Upper lobe of right lung (tissue), 1 donor: ENCODE measurements at places on chromosomes 6 and 20. TPM values are rescaled to one million over a fixed set of nuclear protein-coding genes. Genes with fewer than 3 reads are reported as not detected.
A peak's percentile ranks its signal among the peaks of the same experiment; 100 is the strongest.

Gene BLCAP
- 74.8 TPM for total RNA-seq

DNA sequence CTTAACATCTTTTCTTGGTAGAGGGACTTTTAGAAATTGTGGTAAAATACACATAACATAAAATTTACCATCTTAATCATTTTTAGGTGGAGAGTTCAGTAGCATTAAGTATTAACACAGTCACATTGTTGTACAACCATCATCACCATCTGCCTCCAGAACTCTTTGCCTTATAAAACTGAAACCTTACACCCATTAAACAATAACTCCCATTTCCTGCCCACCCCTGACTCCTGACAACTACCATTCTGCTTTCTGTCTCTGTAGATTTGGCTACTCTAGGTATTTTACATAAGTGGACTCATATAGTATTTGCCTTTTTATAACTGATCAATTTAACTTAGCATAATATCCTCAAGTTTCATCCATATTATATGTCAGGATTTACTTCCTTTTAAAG, 88.7 kb downstream of the ZHX3 start:
- no peaks in the 10 kb centered on the region for H3K36me3 ChIP-seq
- DNase-seq, result no peak
- H3K27ac ChIP-seq, result no peak overlapping the region
- H3K27me3 ChIP-seq, result no peaks in the 10 kb centered on the region
- no peak overlapping the region for H3K4me3 ChIP-seq

GRCh38 chr20:38776363-38776762, 28.1 kb downstream of the ACTR5 start:
- DNase-seq, result no peak
- H3K27me3 ChIP-seq, result no peaks in the 10 kb centered on the region
- no peak overlapping the region for H3K27ac ChIP-seq
- H3K36me3 ChIP-seq, result peaks cover 42% of the 10 kb centered on the region
- H3K4me1 ChIP-seq, result no peaks in the 10 kb centered on the region

- peaks cover 21% of the 10 kb centered on the region for H3K4me1 ChIP-seq
- no peak for DNase-seq
- H3K27ac ChIP-seq, result no peak overlapping the region
- no peaks in the 10 kb centered on the region for H3K27me3 ChIP-seq
Observed at GRCh38 chr6:42020967-42021366, 29.4 kb upstream of the TAF8 start.

- H3K27me3 ChIP-seq, result no peaks in the 10 kb centered on the region
- DNase-seq, result no peak
- H3K4me1 ChIP-seq, result no peaks in the 10 kb centered on the region
- no peak overlapping the region for H3K4me3 ChIP-seq
- H3K36me3 ChIP-seq, result no peaks in the 10 kb centered on the region
- H3K27ac ChIP-seq, result no peak overlapping the region
Observed at GRCh38 chr6:144895313-144896278, 610.5 kb downstream of the UTRN start.

GRCh38 chr6:116842459-116842858, 13.6 kb upstream of the GPRC6A start:
- H3K4me1 ChIP-seq, result no peaks in the 10 kb centered on the region
- no peaks in the 10 kb centered on the region for H3K27me3 ChIP-seq
- H3K36me3 ChIP-seq, result no peaks in the 10 kb centered on the region
- no peak overlapping the region for H3K4me3 ChIP-seq

DNA sequence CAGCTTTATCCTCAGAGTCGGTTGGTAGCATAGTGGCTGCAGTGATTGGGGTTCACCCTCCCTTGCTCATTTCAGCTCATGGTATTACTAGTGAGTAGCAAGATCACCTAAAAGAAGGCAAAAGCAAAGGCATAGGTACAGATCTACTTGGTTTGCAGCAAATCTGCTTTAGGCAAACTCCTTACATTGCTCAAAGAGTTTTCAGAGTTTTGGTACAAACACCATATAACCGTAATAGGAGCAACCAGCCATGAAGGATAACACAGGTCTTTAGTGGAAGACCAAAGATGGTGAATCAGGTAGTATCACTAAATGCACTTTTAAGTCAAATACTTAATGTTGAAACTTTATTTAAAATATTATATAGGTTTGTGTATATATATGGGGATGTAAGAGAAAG, 172.9 kb downstream of the ARID1B start:
- H3K4me3 ChIP-seq, result no peak overlapping the region
- no peaks in the 10 kb centered on the region for H3K36me3 ChIP-seq
- peaks cover 17% of the 10 kb centered on the region for H3K4me1 ChIP-seq
- DNase-seq, result no peak
- H3K27ac ChIP-seq, result no peak overlapping the region

- no peaks in the 10 kb centered on the region for H3K27me3 ChIP-seq
- H3K36me3 ChIP-seq, result no peaks in the 10 kb centered on the region
- DNase-seq, result no peak
- H3K27ac ChIP-seq, result no peak overlapping the region
- no peaks in the 10 kb centered on the region for H3K4me1 ChIP-seq
Observed at GRCh38 chr6:168938546-168938945, 315.1 kb downstream of the THBS2 start.

Gene THBS2
- 23.7 TPM for total RNA-seq

Gene ZFP57
- not detected for total RNA-seq

DNA sequence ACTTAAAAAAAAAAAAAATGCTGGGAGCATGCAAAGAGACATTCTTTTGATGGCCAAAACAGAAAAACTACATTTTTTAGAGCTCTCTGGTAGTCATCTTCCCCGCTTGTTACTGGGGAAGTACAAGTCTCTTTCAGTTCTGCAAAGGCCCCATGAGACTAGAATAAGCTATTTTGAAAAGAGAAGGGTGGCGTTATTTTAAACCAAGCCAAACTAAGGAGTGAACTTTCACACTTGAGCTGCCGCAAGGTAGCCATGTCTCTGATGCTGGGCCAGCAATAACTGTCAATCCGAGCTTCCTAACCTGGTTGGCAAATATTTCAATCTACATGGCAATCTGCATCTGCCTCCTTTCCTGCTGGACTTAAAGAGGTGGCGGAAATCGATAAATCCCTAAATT, 96.7 kb downstream of the L3MBTL3 start:
- no peaks in the 10 kb centered on the region for H3K4me1 ChIP-seq
- no peaks in the 10 kb centered on the region for H3K27me3 ChIP-seq
- H3K36me3 ChIP-seq, result no peaks in the 10 kb centered on the region
- no peak overlapping the region for H3K27ac ChIP-seq

Gene IRF4
- 3.7 TPM for total RNA-seq

Gene PROKR2
- not detected for total RNA-seq

Gene CPNE5
- total RNA-seq, result 2.3 TPM

GRCh38 chr6:148932731-148933130, 185.9 kb downstream of the UST start:
- H3K36me3 ChIP-seq, result no peaks in the 10 kb centered on the region
- H3K4me3 ChIP-seq, result no peak overlapping the region
- H3K4me1 ChIP-seq, result peaks cover 7% of the 10 kb centered on the region
- no peak for DNase-seq

Gene OXT
- not detected for total RNA-seq

DNA sequence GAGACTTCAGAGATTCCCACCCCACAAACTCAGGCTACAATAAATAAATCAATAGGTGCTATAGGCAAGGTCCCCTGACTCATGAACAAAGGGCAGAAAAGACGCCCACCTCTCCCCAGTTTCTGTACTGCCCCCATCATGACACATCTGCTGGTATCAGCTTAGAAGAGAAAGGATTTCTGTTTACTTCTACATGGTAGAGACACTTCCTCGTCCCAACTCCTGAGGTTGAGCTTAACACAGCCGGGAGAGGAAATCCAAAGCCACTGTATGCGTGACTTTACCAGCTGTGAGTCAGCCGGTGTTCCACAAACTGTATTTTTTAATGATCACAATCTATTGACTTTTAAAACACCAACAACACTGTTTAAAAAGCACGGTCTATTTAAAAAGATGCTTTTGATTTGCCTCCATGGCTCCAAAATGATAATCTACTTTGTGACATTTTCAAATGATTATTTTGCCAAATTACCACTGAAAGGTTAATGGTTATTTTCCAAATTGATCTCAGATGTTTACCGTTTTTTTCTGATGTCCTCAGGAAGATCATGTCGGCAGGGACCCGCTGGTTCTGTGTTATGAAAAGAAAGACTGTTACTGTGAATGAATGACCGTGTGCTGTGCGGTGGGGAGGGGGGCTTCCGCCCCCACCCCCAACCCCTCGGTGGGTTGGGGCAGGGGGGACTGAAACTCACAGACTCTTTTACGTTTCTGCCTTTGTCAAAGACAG, 72.5 kb downstream of the ATP9A start:
- no peak for DNase-seq
- no peak overlapping the region for H3K27ac ChIP-seq
- no peaks in the 10 kb centered on the region for H3K36me3 ChIP-seq

DNA sequence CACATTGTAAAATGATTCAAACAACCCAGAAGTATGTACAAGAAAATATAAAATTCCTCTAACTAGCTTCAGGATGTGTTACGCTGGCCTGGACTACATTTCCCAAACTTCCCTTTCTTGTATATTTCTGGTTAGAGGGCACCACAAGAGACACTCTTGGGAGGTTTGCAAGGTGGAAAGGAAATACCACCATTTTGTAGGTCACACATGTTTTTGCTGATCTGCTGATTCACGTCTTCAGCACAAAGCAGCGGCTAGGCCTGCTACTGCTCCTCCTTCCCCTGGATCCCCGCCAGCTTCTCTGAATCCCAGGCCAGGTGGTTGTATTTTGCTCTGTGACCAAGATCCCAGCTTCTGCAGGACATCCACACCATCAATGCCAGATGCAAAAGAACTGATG, 104.2 kb downstream of the AGPAT4 start:
- no peaks in the 10 kb centered on the region for H3K27me3 ChIP-seq
- H3K27ac ChIP-seq, result no peak overlapping the region
- no peak for DNase-seq
- no peak overlapping the region for H3K4me3 ChIP-seq

DNA sequence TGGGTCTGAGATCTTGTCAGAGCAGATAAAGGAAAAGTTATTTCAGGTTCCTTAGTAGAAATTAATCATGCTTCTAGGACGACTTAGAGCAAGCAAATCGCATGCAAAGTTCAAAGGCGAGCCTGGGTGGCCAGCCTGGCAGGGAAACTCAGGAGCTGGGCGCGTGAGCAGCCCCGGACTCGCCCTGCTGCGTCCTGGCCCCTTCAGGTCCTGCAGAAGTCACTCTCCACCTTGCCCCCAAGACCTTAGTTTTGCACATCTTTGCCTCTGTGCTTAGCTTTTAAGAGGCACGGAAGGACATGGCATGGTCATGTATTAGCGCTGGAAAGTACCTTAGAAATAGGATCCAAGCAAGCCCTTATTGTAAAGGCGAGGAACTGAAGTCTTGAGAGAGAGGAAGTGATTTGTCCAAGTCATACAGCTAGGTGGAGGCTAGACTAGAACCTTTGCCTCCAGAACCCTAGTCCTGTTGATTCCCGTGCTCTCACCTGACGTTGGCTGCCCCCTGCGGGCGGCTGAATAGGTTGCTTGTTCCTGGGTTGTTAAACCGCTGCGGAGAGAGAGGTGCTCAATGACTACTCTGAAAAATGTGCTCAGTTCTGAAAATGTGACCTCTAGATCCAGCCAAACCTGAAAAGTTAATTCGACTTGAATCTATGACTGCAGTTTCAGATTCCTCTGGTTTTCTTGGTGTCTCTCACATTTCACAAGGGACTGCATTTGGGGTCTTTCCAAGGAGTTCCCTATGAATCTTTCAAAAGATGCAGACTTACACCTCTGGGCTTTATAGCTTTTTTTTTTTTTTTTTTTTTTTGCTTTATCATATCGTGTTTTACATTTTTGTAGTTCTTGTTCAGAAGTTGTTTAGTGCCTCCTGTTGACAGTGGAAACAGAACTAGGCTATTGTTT, 2.7 kb downstream of the MYB start:
- H3K4me3 ChIP-seq, result peak overlapping the region; percentile 63
- no peak overlapping the region for H3K27ac ChIP-seq
- peaks cover 38% of the 10 kb centered on the region for H3K27me3 ChIP-seq
- peak; percentile 72 for DNase-seq

DNA sequence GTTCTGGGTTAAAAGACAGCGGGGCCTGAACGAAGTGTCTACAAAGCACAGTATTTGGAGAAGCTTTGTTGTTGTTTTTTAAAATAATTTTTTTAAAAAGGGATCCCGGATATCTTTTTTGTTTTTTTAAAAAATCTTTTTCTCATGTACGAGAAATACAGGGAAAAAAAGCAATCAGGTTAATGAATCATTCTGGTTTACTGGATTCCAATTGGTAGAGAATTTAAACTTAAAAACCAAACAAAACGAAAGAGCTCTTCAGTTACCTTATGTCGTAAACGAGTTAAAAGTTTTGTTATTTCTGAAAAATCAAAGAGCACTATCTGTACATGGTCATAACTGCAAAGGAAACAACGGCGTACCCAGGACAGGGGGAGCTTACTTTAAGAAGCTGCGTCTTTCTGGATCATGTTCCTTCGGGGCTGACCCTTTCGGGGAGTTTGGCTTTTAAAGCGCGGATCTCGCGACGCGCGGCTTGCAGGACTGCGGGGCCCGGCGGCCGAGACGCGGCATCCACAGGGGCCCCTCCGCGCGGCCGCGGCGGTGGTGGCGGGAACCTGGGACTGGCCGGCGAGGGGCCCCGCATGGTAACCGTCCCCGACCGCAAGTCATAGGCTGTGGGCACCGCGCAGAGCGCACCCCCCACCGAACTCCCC, 927 bp downstream of the IL20RA start:
- peaks cover 17% of the 10 kb centered on the region for H3K27me3 ChIP-seq
- H3K4me3 ChIP-seq, result peak overlapping the region; percentile 69
- H3K27ac ChIP-seq, result peak overlapping the region; percentile 80
- peaks cover 4% of the 10 kb centered on the region for H3K4me1 ChIP-seq
- DNase-seq, result no peak

DNA sequence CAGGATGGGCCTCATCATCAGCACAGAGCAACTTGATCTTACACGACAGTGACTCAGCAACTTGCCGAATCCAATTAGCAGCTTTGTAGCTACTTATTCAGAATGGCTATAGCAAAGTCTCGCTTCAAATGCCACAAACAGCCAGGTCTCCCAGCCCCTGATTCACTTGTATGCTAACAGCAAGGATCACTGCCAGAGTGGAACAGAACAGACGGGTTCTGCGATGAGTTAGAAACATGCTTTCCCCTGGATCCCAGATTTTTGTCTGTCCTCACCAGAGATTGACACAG, 254.4 kb downstream of the NRN1 start:
- no peaks in the 10 kb centered on the region for H3K4me1 ChIP-seq
- no peak overlapping the region for H3K4me3 ChIP-seq
